ENCODE measurements at places on chromosomes 6 and 20. TPM values are rescaled to one million over a fixed set of nuclear protein-coding genes. Genes with fewer than 3 reads are reported as not detected.

The FILIP1 gene
- not detected for total RNA-seq

The ZFP57 gene
- not detected for total RNA-seq

- no peak for DNase-seq
Observed at GRCh38 chr20:37566590-37567330, 39.1 kb upstream of the BLCAP start.

GRCh38 chr6:133814797-133815196, 74.1 kb upstream of the TCF21 start:
- DNase-seq = no peak

DNA sequence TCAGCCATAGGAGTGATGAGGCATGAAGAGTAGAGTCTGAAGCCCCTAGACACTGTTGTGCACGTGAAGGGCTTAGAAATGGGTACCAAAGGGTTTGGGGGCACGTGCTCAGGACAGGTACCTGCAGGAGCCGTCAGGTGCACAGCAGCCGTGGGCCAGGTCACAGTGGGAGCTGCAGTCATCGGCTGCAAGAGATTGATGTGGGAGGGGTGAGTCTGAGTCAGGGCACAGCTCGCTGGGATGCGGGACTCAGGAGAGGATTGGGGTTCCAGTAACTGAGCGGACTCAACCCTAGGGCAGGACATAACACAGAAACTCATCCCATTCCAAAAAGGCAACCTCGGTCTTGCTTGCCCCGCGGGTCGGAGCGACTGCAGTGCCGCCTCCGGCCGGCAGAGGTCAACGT, 1.1 kb downstream of the DLK2 start:
- no peak for DNase-seq

DNA sequence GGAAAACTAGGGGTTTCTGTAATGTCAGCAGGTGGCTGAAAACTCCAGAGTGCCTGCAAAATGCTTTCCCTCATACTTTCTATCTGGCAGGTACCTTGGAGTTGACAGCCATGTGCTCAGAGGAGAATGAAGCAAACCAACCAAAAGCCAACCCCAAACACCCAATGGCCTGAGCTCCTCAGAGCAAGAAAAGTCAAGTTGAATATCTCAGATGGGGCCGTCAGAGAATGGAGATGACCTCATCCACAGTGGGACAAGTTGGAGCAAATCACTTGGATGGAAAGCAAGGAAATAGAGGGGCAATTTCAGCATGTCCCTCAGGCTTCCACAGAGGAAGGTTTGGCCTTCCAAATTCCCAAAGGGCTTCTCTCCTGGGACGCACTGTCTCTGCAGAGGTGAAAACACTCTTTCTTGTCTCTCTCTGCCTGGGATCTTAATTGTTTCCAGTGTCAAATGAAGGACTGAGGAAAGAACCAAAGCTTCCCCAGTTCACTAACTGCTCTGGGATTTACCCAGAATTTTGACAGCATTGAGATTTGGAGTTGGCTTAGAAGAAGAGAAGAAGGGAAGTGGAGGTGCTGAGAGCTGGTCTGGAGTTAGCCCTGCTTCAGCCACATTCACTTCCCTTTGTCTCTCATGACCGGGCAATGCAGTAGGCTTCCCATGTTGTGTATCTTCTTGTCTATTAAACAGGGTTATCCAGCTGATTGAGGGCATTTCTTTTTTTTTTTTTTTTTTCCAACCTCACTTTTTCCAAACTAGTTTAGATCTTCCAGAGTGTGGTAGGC, 42.2 kb downstream of the PRND start:
- DNase-seq = no peak

The ERVFRD-1 gene
- total RNA-seq = not detected

DNA sequence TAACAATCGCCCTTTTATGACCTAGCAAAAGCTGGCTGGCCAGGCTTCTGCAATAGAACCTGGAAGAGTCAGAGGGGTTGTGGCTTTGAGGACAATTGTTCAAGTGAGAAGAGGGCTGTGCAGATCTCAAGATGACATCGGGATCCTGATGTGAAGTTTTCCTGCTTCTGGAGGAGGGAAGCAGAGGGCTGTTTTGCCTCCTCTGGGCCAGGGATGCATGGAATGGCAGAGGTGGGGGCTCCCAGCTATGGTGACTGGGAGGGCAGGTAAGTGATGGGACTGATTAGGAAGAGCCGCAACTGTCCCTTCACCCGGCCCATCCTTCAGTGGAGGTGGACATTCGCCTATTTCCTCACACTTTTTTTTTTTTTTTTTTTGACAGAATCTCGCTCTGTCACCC, 43.4 kb upstream of the BLCAP start:
- DNase-seq = no peak

The LY6G6F gene
- total RNA-seq = not detected

DNA sequence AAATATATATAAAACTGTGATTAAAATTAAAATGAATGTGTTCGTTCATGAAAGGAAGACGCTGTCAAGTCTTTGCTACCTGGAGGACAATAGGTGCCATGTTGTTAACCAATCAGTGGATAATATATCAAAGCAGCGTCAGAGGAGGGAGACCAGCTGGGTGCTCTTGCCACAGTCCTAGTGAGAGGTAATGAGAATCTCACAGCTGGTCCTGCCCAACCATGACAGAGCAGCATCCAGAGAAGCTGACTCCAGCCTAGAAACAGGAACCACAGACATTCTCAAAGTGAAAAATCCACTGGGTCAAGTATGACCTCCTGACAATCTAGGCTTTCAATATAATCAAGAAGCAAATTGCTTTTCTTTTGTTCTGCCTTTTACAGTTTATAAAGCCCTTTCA, 94.5 kb upstream of the LRFN2 start:
- DNase-seq = no peak

- no peak for DNase-seq
Observed at GRCh38 chr6:144840619-144841018, 555.5 kb downstream of the UTRN start.

The EYS gene
- not detected for total RNA-seq

DNA sequence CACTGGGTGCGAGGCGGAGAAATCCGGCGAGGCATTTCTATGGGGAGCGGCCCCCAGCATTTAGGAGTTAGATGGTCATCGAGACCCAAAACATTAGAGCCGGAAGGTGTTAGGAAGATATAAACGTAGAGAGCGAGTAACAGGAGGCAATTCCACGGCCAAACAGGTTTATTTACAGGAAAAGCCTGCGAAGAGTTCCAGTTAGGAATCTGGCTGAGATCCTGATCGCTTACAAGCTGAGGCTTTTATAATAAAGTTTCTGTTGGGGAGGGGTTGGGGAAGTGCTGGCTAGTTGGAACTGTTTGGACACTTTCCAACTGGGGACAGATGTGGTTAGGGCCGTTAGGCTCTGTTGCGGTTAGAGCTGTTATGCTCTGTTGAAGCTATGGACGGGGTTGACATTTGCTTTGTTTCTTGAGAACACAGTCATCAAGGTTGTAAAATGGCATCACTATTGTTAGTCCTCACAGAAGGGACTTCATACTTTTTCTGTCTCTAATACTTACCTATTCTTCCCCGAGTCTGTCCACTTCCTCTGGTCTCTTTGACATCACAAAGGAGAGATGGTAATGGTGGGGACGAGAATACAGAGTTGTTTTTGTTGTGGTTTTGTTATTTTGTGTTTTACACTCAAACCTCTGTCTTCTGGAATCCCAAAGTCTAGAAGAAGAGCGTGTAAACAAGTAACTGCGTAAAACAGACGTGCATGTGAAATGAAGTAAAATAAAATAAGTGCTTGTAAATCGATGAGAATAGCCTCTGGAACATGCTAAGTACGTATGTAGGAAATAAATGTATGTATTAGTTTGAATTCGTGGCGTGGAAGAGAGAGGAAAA, 554 bp upstream of the ZSCAN31 start:
- DNase-seq = peak; percentile 44

DNA sequence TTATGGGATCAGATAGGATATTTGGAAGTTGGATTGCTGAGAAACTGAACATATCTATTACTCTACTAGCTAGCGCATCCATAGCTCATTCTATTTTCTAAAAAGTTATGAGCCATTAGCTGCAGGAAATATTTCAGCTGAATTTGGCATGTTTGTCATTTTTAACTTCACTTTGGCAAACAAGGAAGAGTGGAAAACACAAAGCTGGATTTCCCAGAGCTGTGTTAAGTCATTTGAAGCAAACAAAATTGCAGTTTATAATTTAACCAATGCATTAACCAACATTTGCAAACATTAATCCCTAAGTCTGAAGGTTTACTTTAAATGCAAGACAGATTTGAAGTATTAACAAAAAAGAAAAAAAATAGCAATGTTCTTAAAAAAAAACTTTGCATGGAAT, 1.2 kb downstream of the ALDH8A1 start:
- no peak for DNase-seq

The DEF6 gene
- 10.0 TPM for total RNA-seq

DNA sequence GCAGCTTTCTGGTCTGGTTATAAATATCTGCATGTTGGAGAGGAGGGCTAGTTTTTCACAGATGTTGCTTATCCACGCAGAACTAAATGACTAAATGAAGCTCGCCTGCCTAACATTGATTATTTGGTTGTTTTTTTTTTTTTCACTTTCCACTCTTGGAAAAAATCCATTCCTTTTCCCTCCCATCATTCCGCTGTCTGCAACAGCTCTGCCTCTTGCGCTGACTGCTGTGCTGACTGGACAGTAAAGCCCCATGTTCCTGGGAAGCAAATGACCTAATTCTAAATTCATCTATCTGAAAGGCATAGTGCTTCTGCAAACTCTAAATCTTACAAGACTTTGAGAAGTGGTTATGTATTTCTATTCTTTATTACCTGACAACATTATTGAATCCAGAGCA, 255.5 kb upstream of the PLN start:
- DNase-seq = no peak

- no peak for DNase-seq
Observed at GRCh38 chr20:53652859-53653517, 59.3 kb upstream of the ZNF217 start.

The CPNE5 gene
- total RNA-seq = not detected

Data from HepG2 (cell line).